Right lung (tissue), 10 donors: ENCODE measurements at places on chromosomes 5 and 9.
A peak's percentile ranks its signal among the peaks of the same experiment; 100 is the strongest.

GRCh38 chr5:129747572-129748407, at the start of gene MINAR2:
TSS of gene MINAR2 (plus strand) at chr5:129748094. CDS start at chr5:129748191, 97 bp downstream.
- DNase-seq, result no peak

DNA sequence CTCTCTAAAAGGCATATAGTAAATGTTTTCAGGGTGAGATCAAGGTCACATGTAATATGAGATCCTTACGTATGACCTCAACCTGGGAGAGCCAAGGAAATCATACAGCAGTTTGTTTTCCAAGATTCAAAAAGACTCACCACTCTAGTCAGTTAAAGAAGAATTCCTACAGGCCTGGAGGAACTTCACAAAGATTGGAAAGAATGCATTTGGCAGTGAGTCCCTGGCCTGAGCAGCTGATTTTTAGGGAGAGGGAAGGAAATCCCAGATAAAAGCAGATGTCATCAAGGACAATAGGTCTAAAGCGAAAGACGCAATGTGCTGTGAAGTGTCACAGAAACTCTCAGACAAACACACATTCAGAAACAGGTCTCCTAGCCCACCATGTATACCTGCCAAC, 424.0 kb upstream of the ZNF462 start:
- peak; percentile 3 for DNase-seq

DNA sequence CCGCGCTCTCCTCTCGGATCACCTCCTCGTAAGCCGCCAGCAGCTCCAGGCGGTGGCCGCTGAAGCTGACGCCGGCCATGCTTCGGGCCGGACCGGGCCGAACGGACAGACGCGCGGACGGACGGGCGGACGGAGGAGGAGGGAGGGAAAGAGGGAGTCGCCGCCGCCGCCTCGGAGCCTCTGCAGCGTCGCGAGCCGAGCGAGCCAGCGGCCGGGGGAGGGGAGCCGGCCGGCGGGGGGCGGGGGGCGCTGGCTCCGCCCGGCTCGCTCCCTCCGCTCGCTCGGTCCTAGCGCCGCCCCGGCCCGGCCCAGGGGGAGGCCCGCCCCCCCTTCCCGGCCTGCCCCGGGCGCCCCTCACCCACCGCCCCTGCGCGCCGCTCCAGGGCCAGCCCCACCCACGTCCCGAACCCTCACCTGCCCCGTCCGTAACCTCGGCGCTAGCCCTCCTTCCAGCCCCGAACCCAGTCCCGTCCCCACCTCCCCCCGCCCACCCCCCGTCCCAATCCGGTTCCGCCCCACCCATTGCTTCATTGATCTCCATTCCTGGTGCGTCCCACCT, at the start of gene DBN1:
Gene DBN1 (minus strand): TSS at position 192 of the 559 bp plus-strand sequence. CDS start 113 bp downstream, at position 79.
- peak; percentile 36 for DNase-seq

DNA sequence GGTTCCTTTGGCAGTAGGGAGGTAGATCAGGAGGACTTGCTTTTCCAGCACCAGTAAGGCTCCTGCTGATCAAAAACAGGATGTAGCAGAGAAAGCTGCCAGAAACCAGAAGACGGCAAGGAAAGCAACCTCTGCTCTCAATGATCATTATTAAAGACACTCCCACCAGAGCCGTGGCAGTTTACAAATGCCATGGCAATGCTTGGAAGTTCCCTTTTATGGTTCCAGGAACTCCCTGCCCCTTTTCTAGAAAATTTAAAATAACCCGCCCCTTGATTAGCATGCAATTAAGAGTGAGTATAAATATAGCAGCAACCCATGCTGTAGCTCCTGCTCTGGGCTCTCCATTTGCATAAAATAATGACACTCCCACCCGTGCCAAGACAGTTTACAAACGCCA, 16.1 kb downstream of the EQTN start:
- no peak for DNase-seq

DNA sequence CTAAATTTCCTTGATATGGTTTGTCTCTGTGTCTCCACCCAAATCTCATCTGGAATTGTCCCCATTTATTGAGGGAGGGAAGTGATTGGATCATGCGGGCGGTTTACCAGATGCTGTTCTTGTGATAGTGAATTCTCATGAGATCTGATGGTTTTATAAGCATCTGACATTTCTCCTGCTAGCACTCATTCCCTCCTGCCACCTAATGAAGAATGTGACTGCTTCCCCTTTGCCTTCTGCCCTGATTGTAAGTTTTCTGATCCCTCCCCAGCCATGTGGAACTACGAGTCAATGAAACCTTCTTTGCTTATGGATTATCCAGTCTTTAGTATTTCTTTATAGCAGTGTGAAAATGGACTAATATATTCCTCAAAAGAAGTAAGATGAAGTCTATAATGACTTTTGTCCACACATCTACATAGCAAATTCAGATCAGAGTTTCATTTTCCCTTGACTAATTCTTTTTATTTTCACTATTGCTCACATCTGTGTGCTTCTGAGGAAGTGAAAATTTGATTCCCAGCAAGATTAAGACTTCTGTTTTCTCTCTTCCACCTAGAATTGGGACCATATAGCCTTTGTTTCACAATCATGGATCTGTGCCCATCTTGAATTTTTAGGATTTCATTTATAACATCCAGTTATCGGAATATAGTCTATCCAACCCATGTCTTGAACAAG, 393.5 kb downstream of the DMAC1 start:
- DNase-seq, result no peak

- DNase-seq, result no peak
These were observed 72.3 kb downstream of the RAPGEF1 start for GRCh38 chr9:131667576-131667975.

DNA sequence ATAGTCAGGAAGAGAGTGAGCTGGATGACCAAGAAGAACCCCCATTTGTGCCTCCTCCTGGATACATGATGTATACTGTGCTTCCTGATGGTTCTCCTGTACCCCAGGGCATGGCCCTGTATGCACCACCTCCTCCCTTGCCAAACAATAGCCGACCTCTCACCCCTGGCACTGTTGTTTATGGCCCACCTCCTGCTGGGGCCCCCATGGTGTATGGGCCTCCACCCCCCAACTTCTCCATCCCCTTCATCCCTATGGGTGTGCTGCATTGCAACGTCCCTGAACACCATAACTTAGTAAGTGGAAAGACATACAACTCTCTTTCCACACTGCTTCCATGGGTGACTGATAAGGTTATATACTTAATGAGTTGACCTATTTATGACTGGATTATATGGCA, 51.5 kb downstream of the RAB14 start:
- no peak for DNase-seq

GRCh38 chr5:138900281-138900965, 25.3 kb upstream of the LRRTM2 start:
- DNase-seq, result no peak

DNA sequence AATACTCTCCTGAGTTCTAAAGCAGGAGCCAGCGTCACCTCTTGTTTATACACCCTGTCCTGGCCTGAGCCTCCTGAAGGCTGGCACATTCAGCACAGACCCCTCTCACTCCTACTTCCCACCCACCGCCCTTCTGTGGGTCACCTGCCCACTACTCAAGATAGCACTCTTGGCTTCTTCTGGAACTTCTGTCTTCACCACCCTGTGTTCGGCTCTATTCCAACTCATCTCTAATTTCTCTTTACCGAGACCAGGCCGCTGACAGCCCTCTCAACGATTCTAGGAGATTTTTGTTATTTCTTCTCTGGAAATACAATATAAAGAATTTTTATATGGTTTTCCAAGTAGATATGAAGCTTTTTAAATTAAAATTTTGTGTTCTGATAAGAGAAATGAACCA, 57.4 kb downstream of the IRF1 start:
- no peak for DNase-seq

GRCh38 chr9:34688329-34689115, 2.6 kb downstream of the CCL19 start:
- no peak for DNase-seq

GRCh38 chr5:84091127-84091799, 293.4 kb downstream of the EDIL3 start:
- DNase-seq, result no peak

- no peak for DNase-seq
These were observed 1.7 kb upstream of the OTULINL start for GRCh38 chr5:14579731-14580397.

DNA sequence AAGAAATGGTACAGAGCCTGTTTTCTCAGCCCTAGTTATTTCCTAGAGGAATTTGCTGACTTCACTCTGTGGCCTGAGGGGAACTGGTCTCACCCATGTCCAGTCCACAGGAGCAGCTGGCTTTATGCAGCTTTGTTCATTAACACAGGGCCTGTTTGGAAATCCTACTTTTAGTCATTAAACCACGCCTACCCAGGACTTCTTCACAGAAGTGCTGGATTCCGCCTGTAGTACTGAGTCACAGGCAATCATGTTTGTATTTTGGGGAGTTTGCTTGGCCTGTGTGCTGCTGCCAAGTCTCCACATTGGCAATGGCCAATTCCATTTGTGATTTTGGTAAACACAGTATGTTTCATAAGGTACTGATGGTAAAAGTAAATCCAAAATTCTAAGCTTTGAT, 52.8 kb downstream of the CTNND2 start:
- no peak for DNase-seq

DNA sequence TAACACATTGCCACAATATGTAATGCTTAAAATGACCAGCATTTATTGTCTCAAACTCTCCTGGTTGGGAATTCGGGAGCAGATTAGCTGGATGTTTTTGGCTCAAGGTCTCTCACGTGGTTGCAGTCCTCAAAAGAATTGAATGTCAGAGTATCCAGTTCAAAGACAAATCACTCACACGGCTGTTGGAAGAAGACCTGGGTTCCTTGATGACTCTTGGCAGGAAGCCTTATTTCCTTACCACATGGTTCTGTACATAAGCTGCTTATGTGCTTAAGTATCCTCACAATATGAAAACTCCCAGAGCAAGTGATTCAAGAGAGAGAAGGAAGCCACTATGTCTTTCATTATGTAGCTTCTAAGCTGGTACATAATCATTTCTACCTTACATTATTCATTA, 230.3 kb upstream of the PTPRD start:
- DNase-seq, result no peak
